ENCODE measurements at places on chromosomes 7 and 10.

GRCh38 chr7:91251877-91252276 lies 12.4 kb upstream of the FZD1 start:
- no peak for DNase-seq

- DNase-seq: peak; percentile 23
Observed at GRCh38 chr7:90999989-91000979, 263.9 kb upstream of the FZD1 start.

- DNase-seq: peak; percentile 94
Observed at GRCh38 chr10:17075533-17076359, 53.9 kb downstream of the CUBN start.

DNA sequence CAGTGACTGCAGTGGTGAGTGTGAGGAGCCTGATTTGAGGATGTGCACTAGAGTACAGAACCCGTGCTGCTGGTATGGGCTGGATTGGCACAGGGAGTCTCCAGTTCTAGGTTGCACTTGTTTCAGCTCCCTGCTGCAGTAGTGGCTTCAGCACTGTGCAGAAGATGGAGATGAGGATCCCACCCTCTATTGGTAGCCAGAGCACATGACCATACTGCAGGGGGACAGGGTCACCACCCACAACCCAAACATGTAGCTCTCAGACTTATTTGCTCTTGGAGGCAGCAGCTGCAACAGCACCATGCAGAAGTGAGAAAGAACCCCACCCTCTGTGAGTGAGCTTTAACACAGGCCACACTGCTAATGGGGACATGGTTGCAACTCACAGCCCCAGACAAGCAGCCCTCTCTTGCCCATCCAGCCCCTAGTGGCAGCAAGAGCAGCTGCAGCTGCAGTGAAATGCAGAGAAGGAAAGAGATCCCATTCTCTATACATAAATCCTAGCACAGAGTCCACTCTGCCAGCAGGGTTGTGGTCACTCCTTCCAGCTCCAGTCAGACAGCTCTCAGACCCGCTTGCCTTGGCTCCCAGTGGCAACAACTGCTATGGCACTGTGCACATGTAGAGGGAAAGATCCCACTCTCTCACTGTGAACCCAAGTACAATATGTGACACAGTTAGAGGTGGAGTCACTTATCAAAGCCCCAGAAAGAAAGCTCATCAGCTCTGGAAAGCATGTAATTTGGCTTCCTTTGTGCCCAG lies 51.4 kb upstream of the SCIN start:
- peak; percentile 4 for DNase-seq

DNA sequence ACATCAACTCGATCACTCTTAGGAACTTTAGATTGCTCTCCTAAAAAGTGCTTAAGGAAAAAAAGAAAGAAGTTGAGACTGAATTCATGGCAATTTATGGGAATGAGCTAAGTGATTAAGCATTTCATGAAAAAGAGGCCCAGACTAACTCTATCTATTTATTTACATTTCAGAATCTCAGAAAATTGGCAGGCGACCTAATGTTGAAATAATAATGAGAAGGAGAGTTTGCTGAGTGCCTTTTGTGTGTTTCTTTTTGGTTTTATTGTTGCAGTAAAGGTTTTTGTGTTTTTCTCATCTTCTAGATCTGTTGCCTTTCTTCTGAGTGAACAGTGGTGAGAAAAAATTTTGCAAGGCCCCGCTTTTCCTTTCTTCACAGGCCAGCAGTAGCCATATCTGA lies 3.8 kb downstream of the GRK5 start:
- DNase-seq: peak; percentile 75

- DNase-seq: no peak
Observed at GRCh38 chr10:6704896-6705295, 124.8 kb upstream of the PRKCQ start.

DNA sequence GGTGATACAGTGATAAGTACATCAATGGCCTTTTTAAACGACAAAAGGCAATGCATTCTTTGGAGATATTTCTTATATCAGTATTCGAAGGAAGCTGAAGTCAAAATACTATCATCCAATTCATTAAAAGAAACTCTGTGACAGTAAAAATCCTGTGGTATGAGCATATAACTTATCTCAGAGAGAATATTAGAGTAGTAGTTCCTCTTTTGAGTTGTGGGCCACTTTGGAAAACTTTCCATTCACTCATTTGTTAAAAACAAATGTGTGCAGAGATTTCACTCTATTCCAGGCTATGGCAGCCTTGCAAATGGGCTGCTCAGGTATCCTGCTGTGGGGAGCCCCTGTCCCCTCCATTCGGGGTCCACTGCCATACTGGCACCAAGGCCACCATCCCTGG lies 55.3 kb upstream of the ZNF438 start:
- no peak for DNase-seq

DNA sequence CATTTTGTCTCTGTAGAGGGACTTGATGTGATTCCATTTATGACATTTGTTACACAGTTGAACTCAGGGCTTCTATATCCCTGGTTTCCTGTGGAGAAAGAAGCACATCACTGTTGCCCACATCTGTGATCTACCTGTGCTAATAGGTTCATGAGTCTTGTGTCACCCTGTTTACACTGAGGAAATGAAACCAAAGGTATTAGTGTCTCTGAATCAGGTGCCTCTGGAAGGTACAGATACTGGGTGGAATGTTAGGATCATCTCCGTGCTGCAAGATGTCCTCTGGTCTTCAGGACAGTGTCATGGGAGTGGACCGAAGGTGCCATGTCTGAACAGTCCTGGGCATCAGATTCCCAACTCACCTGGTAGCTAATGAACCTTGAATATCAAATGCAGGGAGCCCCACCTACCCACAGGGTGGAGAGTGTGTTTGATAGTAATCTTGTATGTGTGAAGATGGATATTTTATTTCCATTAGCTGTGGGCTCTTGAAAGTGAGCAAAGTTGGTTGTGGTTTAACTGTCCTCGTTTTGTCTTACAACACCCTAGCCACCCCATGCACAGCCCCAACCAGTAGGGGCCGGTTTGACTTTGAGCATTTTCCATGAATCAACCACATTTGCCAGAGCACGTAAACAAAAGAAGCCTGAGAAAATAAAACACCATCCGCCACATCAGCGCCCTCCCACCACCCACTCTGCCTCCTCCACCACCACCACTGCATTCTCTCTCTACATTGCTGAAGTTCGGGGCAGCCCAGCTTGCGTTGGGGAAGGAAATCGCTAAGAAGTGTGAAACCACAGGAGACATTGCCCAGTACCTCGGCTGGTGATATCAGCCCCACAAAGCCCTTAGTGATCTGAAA lies 40.7 kb downstream of the TARP start:
- no peak for DNase-seq

DNA sequence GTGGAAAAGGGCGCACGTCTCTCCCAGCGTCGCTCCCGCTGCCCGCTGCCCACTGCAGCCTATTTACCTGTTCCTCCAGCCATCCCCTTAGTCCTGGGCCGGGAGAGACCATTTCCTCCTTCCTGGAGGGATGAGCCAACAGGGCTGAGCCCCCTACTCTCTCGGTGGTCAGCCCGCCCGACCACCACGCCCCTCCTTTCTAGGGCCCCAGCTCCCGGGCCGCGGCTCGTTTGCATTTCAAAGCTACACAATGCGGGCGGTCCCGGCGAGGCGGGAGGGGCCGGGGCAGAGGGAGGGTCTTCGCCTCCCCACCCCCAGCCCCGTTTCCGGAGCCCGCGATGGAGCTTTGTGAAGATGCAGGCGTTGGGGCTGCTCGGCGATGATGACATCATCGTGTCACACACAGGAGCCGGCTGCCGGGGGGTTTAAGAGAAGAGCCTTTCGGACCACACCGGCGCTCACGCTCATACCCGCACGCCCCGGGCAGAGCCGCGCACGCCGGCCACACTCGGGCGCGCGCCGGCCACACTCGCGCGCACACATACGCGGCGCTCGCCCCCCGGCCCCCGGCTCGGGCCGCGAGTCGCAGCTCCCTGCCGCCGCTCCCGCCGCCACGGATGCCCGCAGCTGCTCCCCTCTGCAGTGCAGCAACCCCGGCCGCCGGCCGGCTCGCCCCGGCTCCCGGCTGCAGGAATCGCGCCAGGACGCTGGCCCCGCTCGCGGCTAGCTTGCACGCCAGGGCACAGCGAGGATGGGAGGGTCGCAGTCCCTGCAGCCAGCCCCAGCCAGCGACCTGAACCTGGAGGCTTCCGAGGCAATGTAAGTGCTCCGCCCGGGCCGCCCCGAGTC lies 107.7 kb upstream of the BTBD16 start:
- DNase-seq: peak; percentile 29

DNA sequence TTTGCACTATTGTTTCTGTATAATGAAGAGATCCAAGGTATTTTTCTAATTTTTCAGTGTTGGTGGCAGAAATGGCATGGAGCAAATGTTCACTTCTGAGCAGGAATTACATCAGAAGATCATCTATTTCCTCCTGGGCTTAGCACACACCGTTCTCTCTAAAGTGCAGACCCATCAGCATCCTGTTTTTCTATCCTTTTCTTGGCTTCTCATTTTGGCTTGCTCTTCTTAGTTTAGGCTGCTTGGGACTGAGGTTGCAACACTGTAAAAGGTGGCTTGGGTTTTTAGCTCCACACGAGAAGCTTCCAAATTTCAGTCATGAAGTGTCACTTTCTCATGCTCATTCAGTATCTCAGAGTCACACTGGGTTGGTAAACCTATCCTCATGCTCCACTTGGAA lies 79.9 kb upstream of the SMIM30 start:
- peak; percentile 57 for DNase-seq

DNA sequence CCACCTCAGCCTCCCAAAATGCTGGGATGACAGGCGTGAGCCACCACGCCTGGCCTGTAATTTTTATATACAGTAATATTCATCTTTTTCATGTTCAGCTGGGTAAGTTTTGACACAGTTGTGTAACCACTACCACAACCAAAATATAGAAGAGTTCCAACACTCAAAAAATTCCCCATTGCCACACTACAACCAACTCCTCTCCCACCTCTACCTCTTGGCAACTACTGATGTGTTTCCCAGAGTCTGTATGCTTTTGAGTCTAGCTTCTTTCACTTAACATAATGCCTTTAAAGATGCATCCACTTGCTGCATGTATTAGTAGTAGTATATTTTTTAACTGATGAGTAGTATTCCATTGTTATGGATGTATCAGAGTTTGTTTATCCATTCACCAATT lies 90.7 kb downstream of the SRPK2 start:
- no peak for DNase-seq

- DNase-seq: no peak
Observed at GRCh38 chr7:55307123-55307916, 57.8 kb upstream of the LANCL2 start.

DNA sequence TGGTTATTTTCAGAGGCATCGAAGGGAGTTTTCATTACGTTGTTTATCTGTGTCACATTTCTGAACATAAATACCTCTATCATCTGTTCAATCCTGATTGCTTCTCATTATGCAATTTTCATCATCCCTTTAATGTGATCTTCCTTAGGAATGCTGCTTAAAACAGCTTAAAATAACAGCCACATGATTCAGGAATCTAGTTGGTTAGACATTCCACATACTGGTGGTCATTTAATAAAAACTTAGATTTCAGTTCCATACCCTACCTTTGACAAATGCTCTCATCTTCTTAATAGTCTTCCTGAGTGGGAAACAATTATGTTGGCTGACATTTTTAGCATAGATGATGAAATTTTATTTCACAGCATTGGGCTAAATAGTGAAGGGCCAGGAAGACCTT lies 191.3 kb upstream of the CDCA7L start:
- DNase-seq: peak; percentile 32

GRCh38 chr7:24555184-24555583 lies 18.1 kb upstream of the PALS2 start:
- no peak for DNase-seq

DNA sequence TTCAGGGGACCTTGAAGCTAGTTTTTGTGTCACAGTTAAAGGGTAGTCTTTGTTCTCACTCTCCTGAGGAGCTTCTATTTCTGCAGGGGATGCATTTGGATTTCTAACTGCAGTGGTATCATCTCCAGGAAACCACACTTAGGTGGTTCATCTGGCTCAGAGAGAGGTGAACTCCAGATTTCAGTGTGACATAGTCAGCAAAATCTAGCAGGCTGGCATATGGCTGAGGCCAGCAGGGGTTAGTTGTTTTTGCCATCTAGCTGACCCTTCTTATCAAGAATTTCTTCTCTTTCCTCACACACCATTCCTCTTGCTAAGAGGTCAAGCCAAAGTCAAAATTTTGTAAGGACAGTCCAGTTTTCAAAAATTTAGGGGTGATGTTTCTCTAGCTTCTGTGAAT lies 248.2 kb downstream of the REEP3 start:
- no peak for DNase-seq

Measured in cardiac fibroblast (primary cell).